SW 1271 (cell line): ENCODE measurements at places on chromosomes 5 and 9.

- no peak for DNase-seq
These were observed 47.0 kb upstream of the TGFBR1 start for GRCh38 chr9:99057665-99058625.

DNA sequence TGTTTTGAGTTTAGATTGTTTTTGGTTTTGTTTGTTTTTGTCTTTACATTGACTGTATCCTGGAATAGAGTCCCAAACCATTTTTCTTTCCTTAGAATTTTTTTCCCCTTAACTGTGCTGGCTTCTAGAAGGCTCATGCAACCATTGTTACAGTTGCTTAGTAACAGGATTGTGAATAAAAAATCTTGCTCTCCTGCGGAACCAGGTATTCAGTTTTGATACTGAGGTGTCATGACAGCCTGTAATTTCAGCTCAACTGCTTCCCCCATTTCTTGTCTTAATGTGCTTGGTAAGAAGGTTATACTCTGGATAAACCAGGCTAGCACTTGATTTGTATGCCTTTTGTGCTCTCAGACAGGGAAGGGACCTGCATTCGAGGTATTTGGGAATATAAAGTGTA is 42.1 kb downstream of the FOCAD start:
- no peak for DNase-seq

- DNase-seq, result no peak
These were observed 25.0 kb upstream of the F2R start for GRCh38 chr5:76690704-76691466.

- DNase-seq, result no peak
These were observed 29.0 kb downstream of the ADRB2 start for GRCh38 chr5:148855249-148856008.

DNA sequence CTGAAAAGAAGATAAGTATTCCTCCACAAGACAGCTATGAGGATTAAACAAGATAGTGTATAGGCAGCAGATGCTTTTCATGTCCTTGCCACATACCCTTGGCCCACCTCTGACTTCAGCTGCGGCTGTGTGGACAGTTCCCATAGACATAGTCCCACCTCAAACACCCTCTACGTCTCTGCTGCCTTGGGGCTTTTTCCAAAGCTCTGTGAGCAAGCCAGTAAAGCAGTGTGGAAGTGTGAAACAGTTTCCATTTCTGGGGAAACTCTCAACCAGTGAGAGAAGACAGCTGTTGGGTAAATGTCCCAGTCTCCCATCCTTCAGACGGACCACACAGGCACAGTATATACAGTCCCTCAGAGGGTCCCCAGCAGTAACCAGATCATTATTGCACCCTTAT is 125.5 kb downstream of the CDK5RAP2 start:
- no peak for DNase-seq
